HL-60 (cell line): ENCODE measurements at places on chromosomes 3 and 15.

DNA sequence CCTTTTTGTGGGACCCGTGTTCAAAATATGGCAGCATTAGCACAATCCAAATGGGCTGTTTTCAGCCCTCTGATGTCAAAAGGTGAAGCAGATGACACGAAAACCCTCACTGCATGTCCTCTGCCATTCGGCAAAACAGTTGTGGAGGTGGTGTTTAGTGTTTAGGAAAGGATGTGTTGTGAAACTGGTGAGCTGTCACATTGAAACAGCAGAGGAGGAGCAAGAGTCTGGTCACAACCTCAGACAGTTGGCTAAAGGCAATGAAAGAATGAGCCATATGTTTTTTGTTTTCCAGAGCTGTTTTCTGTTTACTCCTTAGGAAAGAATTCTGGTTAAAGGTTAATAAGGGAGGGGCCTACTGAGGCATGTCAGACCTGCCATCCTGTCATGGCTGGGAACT, 140.7 kb downstream of the VPS8 start:
- no peak for DNase-seq

DNA sequence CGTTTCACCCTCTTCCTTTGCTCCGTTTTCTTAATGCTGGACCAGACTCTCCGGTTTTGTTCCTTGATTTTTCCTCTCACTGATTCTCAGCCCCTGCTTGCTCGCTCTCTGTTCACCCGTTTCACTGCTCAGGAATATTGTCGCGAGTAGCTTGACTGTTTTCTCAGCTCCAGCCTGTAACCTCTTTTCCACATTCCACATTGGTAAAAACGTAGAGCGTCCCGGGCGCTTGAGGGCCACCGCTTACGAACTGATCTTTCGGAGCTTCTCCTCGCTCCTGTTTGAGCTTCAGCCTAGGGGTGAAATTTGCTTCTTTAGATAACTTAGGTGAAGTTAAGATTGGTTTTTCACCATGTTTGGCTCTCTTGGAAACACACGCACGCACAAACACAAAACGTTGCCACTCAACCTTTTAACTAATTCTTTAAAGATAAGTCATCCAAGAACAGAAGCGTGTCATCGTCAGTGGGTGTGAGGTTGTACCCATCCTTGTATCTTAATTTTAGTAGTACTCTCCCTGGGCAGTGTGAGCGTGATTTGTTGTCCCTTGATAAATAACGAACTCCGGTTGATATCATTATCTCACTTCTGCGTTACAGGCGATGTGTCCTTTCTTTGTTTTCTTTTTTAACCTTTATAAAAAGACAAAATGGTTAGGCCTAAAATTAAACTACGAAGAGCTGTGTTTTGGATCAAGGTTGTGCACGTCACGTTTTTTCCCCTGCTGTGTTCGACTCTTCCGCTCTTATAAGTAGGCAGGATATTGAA, 1.0 kb downstream of the PAK2 start:
- DNase-seq: no peak

GRCh38 chr3:152383136-152383606, 114.4 kb downstream of the MBNL1 start:
- no peak for DNase-seq

DNA sequence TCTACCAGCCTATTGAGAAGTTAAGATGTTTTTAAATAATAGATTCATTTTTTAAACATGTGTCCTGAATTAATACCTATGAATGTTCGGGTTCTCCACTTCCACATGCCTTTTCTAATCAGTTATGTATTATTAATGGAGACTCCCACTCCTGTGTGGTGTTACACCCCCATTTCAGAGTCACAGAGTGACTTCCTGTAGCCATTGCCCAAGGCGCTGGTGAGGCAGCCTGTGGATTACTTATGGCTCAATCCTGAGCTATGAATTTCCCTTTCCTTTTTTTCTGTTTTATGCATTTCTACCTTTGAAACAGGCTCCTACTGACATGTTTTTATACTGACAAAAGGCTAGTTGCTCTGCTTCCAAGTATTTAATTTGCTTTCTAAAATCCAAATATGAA, 162.3 kb downstream of the GABRG3 start:
- no peak for DNase-seq

GRCh38 chr3:185071287-185071800, 81.5 kb downstream of the C3orf70 start:
- DNase-seq: no peak

DNA sequence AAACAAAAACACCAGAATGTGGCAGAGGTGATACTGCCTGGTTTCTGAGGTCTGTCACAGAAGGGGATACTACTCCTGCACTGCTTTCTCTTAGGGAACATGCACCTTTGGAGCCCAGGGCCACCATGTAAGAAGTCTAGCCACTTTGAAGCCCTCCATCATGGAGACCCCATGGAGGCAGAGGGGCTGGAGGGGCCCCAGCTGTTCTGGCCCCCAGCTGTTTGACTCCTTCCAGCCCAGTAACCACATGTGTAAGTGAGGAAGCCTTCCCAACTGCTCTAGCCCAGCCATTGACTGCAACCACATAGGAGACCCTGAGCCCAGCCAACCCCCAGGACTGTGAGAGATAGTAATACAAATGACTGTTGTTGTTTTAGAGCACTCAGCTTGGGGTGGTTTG, 9.0 kb upstream of the IGDCC4 start:
- no peak for DNase-seq

DNA sequence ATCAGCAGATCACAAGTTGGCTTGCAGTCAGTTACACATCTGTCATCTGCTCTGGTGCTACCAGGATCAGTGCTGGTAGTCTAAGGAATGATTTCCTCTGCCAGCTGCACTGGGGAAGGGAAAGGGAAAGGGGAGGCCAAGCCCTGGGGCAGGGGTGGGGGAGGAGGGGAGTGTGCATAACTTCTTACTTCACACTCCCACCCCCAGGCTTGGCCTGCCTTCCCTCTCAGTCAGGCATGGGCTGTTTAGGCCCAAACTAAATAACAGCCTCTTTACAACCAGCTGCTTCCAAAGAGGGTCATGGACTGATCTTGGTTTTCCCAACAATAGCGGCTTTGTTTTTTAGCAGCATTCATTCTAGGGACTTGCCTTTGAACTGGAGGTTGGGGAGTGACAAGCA, 86.1 kb upstream of the PSMD6 start:
- no peak for DNase-seq

- no peak for DNase-seq
Observed at GRCh38 chr15:73934281-73934680, 8.0 kb downstream of the LOXL1 start.

DNA sequence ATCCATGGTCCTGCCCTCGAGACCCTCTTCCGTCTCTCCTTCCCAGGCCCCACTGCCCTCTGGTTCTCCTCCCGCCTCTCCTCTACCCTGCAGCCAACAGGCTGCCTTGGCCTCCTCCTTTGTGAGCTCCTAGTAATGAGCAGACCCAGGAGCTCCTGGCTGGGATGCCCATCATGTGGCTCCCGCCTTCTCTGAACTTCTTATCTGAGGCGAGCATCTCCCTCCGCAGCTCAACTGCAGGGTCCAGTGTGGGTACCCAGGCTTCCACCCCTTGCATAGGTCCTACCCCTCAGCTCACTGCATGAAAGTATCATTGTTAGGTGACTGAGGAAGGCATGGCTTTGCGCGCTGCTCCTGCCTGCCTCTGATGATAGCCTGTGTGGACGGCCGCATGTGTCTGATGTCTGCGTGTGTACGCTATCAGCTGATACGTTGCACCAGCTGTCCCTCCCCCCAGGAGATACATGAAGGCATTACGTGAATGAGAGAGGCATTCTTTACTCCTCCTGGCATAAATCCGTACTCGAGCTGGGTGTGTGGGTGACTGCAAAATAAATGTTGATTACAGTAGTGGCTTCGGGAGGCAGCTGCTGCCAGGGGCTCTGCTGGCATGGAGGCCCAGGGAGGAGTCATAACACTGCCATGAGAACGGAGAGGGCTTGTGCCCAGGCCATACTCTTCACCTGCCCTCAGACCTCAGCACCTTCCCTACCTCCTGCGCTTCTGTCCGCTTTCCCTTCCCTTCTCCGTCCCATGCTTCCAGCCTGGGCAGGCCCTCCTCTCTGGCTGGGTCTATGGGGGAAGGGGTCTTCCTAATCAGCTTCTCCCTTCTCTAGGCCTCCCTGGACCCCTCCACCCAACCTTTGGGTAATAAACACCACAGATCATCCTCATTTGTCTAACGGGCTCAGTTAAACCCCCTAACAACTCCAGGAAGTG, 48.8 kb downstream of the ZNF710 start:
- DNase-seq: no peak

DNA sequence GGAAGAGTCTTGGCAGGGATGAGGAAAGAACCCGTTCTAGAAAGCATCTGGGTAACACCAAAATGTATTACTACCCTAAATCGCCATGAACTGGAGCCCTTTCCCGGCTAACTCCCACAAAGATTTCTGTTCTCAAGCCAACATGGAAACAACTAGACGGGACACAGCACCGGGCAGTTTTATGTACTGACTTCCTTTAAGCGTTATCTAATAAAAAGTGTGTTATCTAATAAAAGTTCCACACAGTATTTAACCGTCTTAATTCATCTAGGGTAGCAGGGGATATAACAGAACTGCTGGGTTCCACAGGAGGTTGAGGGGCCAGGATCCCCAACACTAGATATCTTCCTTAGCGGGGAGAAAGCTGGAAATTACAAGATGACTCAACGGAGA, 347 bp upstream of the C3orf62 start:
- DNase-seq: no peak

DNA sequence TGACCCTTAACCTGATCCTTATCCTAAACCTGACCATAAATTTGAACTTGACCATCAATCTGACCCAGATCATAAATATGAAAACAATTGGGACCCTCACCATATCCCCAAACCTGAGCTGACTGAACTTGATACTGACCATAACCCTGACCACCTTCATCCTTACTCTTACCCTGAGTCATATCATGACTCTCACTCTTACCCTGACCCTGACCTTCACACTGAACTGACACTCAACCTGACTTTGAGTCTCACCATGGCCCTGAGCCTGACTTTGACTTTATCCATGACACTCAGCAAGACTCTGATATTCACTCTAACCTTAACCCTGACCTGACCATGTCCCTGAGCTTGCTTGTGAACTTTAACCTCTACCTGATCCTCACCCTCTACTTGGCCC, 34.3 kb upstream of the SLC25A26 start:
- DNase-seq: no peak

GRCh38 chr3:18827664-18828063, 320.6 kb upstream of the KCNH8 start:
- no peak for DNase-seq

- DNase-seq: no peak
Observed at GRCh38 chr15:93127286-93127685, 38.3 kb upstream of the RGMA start.
